ENCODE measurements at places on chromosomes 6 and 20.
A peak's percentile ranks its signal among the peaks of the same experiment; 100 is the strongest.

- DNase-seq, result no peak
These were observed 116.4 kb downstream of the TOX2 start for GRCh38 chr20:44031001-44031574.

DNA sequence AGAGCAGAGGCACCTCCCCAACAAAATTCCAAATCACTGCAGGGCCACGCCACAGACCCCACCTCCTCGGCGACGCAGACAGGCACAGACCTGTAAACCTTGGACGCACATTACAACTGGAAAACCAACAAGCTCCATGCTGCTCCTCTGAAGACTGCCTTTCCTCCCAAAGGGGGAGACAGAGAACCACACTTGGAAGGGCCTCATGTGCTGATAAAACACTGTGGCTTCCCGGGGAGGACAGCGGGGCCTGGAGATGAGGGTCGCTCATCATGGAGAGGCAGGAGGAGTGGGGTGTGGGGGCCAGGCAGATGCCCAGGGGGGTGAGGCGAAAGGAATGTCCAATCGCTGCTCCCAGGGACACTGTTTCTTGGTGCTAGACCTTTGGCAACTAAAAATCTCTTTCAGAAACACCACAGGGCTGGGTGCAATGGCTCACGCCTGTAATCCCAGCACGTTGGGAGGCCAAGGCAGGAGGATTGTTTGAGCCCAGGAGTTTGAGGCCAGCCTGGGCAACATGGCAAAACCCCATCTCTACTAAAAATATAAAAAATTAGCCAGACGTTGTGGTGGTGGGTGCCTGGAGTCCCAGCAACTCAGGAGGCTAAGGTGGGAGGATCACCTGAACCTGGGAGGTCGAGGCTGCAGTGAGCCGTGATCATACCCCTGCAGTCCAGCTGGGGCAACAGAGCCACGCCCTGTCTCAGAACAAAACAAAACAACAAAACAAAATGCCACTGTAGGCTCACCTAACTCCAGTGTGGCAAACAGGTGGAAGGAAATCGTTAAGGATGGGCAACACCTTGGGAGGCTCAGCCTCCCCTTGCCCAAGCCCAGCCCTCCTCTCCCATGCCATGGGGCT is 53.8 kb downstream of the ABHD12 start:
- DNase-seq, result no peak

GRCh38 chr6:36920049-36920448 is 34.3 kb downstream of the C6orf89 start:
- no peak for DNase-seq

DNA sequence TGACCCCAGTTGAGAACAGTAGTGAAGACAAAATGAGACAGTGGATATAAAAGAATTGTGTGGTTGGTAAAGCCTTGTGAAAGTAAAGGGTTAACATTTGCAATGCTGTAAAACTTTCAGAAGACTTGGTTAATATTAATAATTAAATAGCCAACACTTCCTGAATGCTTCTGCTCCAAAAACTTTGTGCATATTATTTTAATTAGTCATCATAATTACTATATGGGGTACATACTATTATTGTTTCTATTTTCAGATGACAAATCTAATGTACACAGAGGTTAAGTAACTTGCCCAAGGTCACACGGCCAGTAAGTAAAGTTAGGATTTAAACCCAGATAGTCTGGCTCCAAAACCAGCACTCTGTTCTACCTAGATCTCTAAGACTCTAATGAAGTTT is 291.3 kb downstream of the OGFRL1 start:
- no peak for DNase-seq

- peak; percentile 51 for DNase-seq
These were observed 26.8 kb upstream of the RPP40 start for GRCh38 chr6:5030596-5031136.
